ENCODE measurements at places on chromosomes 2 and 18.

DNA sequence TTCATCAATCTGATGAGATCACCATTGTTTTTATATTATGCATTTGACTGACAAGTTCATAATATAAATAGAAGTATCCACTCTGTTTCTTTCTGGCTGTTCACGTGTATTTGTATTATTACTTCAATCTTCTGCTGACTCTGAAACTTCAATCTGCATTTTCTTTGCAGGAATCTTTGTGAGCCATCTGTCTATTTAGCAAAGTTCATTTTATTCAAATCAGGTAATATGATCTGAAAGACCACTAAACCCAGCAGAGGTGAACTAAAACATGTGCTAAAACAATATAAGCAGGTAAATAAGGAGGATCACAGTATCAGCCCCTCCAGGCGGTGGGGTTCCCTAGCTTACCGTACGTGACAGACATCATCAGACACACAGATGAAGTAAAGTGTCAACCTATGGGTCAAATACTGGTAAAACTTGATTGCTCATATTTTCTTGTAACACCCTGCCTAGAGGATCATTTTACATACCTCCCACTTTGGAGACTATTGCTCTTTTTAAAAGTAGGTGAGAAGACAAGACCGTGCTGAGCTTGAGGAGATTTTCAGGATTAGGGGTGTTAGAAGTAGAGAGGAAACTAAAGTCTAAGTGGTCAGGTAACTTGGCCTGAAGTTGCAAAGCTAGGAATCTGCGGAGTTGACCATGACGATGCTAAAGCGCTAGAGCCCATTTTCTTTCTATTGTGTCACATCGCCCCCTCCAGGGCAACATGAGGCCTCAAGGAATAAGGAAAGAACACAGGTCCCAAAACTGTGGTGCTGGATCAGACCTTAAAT is 9.0 kb downstream of the DTNB start:
- DNase-seq = peak; percentile 61

DNA sequence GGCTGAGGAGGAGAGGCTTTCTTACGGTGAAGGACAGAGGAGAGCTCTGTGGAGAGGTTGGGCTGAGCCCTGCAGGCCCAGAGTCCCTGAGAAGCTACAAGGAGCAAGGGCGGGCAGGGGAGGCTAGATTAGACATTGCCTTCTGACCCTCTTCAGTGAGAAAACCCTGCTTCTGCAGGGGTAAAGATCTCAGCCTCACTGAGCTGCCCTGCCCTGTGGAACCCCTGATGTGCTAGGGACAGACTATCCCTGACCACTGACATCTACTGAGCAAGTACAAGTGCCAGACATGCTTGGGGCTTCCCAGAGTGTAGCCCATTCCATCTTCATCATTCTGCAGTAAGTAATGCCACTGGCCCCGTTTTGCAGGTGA is 111.5 kb downstream of the CYP26B1 start:
- DNase-seq = no peak

DNA sequence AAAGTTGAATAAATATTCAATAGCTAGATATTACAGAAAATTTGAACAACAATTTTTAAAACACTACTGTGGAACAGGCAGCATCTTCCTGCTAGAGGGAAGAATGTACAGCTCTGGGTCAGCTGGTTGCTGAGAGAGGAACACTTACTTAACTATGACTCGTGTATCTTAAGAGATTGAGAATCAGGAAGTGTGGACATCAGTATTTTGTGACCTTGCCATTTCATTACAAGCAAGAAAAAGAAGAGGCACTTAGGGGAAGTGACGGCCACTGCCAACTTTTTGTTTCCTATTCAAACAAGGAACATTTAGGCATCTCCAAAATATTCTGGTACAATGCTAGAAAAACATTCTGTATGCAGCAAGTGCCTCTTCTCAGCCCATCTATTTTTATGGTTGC is 45.9 kb downstream of the ITPRID2 start:
- DNase-seq = no peak

DNA sequence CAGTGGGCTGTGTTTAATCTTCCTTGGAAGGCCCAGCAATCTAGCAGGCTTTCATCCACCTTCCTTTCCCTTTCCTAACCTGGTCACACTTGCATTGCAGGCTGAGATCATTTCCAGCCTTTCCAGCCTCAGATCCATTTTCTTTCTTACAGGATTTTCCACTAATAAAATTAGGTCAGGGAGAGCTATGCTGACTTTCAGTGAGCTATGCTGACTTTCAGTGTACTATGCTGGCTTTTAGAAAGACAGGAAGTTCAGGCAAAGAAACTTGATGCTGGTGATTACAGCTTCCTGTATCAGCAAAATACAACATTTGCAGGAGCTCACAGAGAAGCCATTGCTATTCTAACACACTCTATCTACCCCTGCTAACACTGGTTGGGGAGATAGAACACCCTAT is 735.0 kb downstream of the CCDC85A start:
- no peak for DNase-seq

GRCh38 chr2:10552871-10553245 is 104.7 kb upstream of the ODC1 start:
- no peak for DNase-seq

GRCh38 chr2:148817210-148817708 is 57.8 kb upstream of the KIF5C start:
- no peak for DNase-seq

GRCh38 chr2:46837704-46838103 is 77.9 kb downstream of the MCFD2 start:
- DNase-seq = no peak

- no peak for DNase-seq
Measured at GRCh38 chr2:159521272-159521671, 95.1 kb downstream of the BAZ2B start.

DNA sequence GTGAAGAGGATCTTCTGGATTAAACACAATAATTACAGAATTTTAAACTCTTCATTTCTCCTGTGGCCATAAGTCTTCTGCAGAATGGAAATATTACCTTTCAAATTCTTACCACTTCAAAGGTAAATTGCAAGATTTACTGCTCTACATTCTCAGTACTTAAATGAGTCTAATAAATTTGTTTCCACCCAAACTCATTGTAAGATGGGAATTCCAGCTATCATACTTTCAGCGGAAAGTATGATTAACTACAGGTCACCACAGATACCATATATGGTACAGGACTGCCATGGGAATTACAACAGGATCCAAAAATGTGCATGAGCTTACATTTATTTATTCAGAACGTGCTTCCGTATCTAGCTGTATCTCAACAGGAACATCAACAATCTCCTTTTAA is 3.1 kb downstream of the DSC3 start:
- DNase-seq = no peak

GRCh38 chr2:237878-238277 is 26.0 kb downstream of the SH3YL1 start:
- DNase-seq = no peak

DNA sequence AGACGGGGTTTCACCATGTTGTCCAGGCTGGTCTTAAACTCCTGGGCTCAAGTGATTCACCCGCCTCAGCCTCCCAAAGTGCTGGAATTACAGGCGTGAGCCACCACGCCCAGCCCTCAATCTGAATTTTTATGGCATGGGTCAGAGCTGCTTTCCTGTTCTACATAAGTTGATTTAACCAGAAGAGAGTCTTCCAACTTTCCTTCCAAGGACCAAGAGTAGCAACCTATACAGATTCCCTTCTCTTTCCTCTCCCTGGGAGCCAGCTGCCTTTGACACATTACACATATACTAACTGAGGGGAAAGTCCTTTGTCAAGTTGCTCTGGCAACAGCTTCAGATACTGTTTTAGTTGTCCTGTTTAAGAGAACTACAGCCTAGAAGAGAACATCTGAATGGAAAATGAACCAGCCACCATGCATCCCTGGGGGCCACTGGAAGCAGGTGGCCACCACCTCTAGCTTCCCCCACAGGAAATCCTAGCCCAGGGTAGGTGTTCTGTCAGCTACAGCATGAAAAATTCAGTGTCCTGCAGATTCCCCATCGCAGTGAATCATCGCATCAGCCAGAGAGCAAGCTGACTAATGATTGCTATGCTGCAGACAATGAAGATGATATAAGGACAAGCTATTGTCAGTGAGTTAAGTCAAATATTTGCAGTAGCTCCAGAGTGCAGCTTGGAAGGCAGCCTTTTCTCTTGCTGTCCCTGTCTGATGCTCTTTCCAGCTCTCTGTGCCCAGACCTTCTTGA is 62.9 kb downstream of the POMC start:
- DNase-seq = no peak

GRCh38 chr2:85737481-85737880 is 16.3 kb upstream of the ATOH8 start:
- no peak for DNase-seq

GRCh38 chr2:100767224-100767653 is 52.7 kb upstream of the NPAS2 start:
- DNase-seq = no peak

DNA sequence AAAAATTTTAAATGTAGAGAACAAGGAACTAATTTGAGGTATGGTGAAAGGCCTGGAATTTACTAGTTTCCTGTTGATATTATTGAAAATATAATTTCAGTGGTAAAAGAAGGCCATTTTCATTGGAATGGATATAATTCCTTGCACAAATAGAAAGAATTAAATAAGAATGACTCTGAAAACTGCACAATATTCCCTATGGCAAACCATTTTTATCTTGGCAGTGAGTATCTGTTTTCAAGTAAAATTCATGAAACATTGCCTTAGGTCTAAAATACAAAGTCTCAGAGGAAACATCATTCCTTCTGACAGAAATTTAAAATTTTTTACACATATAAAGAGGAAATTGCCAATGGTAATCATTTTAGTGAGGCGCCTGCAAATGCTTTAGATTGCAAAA is 1468.3 kb downstream of the LRP1B start:
- DNase-seq = no peak

GRCh38 chr18:28837100-28837499 is 660.2 kb upstream of the CDH2 start:
- no peak for DNase-seq

DNA sequence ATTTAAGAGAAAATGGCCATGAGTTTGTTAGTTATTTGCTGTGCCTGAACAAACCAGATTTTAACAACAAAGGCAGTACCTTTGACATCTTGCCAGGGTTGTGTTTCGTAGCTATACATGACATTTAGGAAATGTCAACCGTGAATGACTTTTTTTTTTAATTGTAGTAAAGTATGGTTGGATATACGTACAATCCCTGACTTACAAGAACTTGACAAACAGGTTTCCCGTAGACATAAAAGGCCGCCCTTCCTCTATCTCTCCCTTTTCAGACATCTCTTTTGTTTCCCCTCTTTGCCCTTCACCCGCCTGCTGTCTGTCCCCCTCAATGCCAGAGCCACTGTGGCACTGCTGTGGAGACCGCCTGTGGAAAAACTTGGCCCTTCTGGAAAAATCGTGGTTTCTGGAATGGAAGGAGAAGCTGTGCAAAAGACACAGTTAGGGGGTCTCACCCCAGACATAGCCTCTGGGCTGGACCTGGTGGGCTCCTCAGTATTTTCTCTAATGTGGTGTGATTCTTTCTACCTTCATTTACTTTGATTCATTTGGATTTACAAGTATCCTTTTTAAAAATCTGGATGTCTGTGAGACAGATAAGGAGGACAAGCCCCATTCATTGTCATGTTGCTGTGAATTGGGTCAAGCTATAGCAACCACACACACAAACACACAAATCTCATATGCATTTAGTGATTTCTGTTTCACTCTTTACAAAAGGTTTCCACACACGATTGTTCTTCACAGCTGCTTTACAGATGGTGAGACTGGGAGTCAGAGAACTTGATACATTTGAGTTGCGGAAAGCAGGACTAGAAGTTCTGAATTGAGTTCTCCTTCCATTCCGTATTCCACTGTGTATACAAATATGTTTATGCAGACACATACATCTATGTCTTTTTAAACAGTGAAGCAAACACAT is 48.6 kb downstream of the SPATS2L start:
- no peak for DNase-seq

DNA sequence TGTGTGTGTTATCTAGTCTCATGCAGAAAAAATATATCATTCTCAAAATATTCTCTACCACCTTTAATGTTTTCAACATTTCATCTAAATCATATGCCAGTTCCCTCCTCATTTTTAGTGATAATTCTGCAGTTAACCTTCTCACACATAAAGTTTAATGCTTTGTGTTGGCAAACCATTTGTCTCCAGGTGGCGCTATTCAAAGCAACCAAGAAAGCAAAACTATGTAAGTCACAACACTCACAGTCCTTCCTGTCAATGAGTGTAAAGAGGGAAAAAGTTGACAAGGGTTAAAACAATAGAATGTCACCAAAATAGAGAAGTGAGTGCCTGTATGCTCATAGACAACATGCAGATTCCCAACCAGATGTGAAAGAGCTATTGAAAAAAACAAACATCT is 961.6 kb upstream of the LRRTM1 start:
- no peak for DNase-seq

- no peak for DNase-seq
Measured at GRCh38 chr2:86081724-86082123, 24.0 kb downstream of the POLR1A start.

DNA sequence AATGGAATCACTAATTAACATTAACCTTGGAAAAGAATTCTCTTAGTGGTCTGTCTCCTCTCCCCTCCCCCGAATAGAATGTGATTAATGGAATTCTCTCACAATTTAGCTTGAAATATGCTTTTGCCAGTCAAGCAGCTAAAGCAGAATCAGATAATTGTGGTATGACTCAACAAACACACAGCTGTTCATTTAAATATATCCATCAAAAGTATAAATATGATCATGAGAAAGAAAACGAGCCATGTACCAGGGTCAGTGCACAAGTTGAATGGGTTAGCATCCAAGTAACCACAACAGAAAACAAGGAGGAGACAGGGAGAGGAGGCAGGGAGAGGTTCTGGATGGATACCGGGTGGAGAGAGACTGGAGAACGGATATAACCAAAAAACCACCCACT is 66.9 kb downstream of the ACVR1 start:
- DNase-seq = no peak

DNA sequence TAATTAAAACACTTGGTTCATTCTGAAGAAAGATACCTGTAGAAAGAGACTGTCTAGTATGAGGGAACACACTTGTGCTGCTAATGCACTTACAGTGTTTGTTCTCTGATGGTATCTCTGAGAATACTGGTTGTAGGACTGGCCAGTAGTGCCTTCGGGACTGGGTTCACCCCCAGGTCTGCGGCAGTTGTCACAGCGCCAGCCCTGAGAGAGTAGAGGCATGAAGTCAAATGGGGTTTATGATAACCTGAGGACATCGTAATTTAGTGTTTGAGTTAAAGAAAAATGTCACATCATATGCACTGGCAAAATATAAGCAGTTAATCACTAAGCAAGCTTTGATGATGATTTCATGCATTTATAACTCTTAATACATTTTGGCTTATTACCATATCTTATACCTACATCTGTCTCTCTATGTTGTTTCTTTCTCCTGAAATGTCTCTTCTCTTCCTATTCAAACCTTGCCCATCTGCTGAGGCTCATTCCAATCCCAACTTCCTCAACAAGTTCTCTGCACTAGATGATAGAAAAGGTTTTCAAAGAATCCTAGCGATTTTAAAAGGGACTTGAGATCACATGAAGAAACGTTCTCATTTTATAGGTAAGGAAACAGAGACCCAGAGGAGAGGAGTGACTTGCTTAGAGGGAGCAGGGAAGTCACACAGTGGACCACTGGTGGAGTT is 50.2 kb downstream of the ATIC start:
- no peak for DNase-seq

GRCh38 chr2:17628349-17629261 is 88.1 kb downstream of the VSNL1 start:
- no peak for DNase-seq

GRCh38 chr2:13877571-13877970 is 754.9 kb upstream of the LRATD1 start:
- DNase-seq = no peak
